ENCODE measurements at places on chromosomes 6 and 20. TPM values are rescaled to one million over a fixed set of nuclear protein-coding genes. Genes with fewer than 3 reads are reported as not detected.

AGER gene
- total RNA-seq, result 5.0 TPM

- H3K4me1 ChIP-seq, result no peaks in the 10 kb centered on the region
- no peak for DNase-seq
- H3K27ac ChIP-seq, result no peak overlapping the region
- no peaks in the 10 kb centered on the region for H3K36me3 ChIP-seq
Observed at GRCh38 chr20:58794510-58795180, 56.1 kb downstream of the GNAS-AS1 start.

SEMG1 gene
- not detected for total RNA-seq

PPARD gene
- total RNA-seq, result 26.2 TPM

DNA sequence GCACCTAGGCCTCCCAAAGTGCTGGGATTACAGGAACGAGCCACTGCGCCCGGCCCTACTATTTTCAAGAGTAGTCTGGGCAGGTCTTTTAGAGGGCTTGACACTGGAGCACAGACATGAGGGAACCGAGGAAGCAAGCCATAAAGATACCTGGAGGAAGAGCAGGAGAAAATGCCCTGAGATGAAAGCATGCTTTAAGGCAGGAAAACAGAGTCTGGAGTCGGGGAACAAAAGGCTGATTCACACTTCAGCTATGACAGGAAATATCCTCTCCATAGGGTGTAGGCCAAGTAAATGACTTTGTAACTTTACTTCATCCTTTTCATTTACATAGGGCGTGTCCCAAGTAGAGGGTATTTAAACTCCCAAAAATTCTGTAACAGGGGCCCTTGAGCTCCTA is 4.3 kb upstream of the SERINC3 start:
- no peaks in the 10 kb centered on the region for H3K36me3 ChIP-seq
- H3K27ac ChIP-seq, result peak overlapping the region; percentile 72
- no peaks in the 10 kb centered on the region for H3K27me3 ChIP-seq
- H3K4me3 ChIP-seq, result no peak overlapping the region

- no peaks in the 10 kb centered on the region for H3K27me3 ChIP-seq
- peaks cover 41% of the 10 kb centered on the region for H3K4me1 ChIP-seq
- no peak for DNase-seq
- H3K27ac ChIP-seq, result no peak overlapping the region
Observed at GRCh38 chr20:50726955-50727791, 4.2 kb upstream of the PARD6B start.

DNA sequence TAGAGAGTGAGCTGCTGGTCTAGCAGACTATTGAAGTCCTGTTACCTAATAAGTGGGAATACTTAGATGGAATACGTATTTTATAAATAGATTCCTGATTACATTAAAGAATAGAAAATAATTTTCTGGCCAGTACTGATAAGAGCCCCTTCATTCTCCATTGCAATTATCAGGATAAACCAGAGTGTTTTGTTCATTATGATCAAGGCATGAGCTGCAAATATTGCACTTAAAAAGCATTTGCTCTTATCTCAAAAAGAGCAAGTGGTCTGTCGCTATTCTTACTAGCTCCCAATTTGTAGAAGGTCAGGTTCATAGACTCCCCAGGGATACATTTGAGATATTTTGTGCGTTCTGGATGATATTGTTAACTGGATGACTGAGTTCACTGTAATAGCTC is 73.1 kb upstream of the PLCB4 start:
- DNase-seq, result no peak
- H3K27me3 ChIP-seq, result no peaks in the 10 kb centered on the region
- no peaks in the 10 kb centered on the region for H3K36me3 ChIP-seq
- no peaks in the 10 kb centered on the region for H3K4me1 ChIP-seq

SAMD5 gene
- total RNA-seq, result 1.2 TPM

ERVFRD-1 gene
- total RNA-seq, result not detected

SMLR1 gene
- total RNA-seq, result not detected

DLL1 gene
- total RNA-seq, result 1.2 TPM

DNA sequence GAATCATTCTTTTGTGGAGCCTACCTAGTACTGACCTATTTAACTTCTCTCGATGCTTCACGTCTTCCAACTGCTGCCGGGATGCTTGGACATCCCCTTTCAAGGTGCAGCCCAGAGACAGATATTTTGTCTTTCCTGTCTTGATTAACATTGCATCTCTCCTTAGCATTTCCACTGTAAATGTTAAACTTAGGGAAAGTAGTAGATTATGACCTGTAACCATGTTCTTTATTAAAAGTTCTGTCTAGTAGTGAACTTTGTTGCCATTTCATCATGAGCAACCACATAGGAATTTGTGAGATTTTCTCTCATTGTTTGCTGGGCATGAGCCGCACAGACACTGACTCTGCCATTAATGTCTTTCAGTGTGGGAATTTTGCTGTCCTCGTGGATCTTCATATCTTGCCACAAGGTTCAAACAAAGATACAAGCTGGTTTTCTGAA is 117.9 kb downstream of the JAG1 start:
- H3K27ac ChIP-seq, result peak overlapping the region; percentile 96
- H3K4me1 ChIP-seq, result peaks cover 74% of the 10 kb centered on the region
- no peak overlapping the region for H3K4me3 ChIP-seq
- peak; percentile 89 for DNase-seq
- H3K36me3 ChIP-seq, result no peaks in the 10 kb centered on the region

RNF39 gene
- total RNA-seq, result 4.2 TPM

EDN1 gene
- 25.6 TPM for total RNA-seq

FRK gene
- total RNA-seq, result 0.46 TPM

GRCh38 chr20:12053353-12053752 is 135.7 kb downstream of the BTBD3 start:
- no peaks in the 10 kb centered on the region for H3K27me3 ChIP-seq
- peaks cover 20% of the 10 kb centered on the region for H3K4me1 ChIP-seq
- H3K27ac ChIP-seq, result no peak overlapping the region
- H3K4me3 ChIP-seq, result no peak overlapping the region

DNA sequence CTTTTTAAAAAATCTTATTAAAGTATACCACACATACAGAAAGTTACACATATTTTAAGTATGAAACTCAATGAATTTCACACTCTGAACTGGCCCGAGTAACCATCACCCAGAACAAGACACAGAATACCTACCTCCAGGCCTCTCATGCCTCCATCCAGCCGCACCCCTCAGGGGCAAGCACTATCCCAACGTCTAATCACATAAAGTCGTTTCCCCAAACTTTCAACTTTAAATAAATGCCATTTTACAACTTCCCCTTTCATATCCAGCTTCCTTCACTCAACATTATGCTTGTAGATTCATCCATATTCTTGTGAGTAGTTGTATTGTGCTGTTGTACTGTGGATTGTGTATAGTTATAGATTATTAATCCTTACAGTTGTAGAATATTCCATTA is 539.1 kb downstream of the CD83 start:
- no peak for DNase-seq
- H3K4me1 ChIP-seq, result peaks cover 31% of the 10 kb centered on the region
- H3K27me3 ChIP-seq, result no peaks in the 10 kb centered on the region
- no peak overlapping the region for H3K4me3 ChIP-seq
- no peaks in the 10 kb centered on the region for H3K36me3 ChIP-seq
- no peak overlapping the region for H3K27ac ChIP-seq

GRCh38 chr6:163263196-163263595 is 151.3 kb upstream of the QKI start:
- H3K4me3 ChIP-seq, result no peak overlapping the region
- DNase-seq, result no peak
- no peaks in the 10 kb centered on the region for H3K4me1 ChIP-seq

FRS3 gene
- 3.9 TPM for total RNA-seq

- H3K27me3 ChIP-seq, result no peaks in the 10 kb centered on the region
- no peak overlapping the region for H3K4me3 ChIP-seq
- DNase-seq, result no peak
- no peaks in the 10 kb centered on the region for H3K4me1 ChIP-seq
- no peaks in the 10 kb centered on the region for H3K36me3 ChIP-seq
Observed at GRCh38 chr6:7629321-7629720, 39.3 kb downstream of the SNRNP48 start.

DNA sequence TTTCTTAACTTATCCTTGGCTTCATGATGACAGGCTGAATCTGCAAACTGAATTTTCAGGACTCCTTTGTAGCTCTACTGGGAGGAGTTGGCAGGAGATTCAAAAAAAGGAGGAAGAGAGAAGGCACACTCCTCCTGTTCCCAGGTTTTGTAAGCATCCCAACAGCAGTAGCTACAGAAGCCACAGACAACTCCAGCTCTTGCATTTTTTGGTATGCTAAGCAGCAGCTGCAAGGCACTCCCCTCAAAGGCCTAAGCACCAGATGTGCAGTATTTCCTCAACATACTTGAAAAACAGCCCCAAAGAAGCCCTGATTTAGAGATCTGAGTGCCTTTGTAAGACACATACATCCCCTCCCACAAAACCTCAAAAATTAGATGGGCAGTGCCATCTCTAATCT is 328.6 kb upstream of the SYNCRIP start:
- DNase-seq, result no peak
- H3K27ac ChIP-seq, result no peak overlapping the region
- no peaks in the 10 kb centered on the region for H3K36me3 ChIP-seq
- no peak overlapping the region for H3K4me3 ChIP-seq
- H3K27me3 ChIP-seq, result no peaks in the 10 kb centered on the region
- no peaks in the 10 kb centered on the region for H3K4me1 ChIP-seq

DNA sequence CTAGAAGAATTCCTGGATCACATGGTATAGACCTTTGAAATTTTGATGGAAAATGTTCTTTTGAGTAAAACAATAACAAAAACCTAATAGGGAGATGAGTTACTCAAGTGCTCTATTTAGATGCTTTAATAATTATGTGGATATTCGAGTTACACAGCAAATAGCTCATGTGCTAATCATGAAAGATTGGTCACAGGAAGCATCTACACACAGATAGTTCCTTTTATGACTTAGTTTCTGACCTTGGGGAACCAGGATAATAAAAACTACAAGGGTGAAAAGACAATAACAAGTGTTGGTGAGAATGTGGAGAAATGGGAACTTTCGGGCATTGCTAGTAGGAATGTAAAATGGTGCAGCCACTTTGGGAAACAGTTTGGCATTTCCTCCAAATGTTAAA is 19.7 kb downstream of the UBE2V1 start:
- no peak overlapping the region for H3K4me3 ChIP-seq
- H3K36me3 ChIP-seq, result peaks cover 63% of the 10 kb centered on the region
- no peaks in the 10 kb centered on the region for H3K27me3 ChIP-seq
- H3K27ac ChIP-seq, result no peak overlapping the region

DNA sequence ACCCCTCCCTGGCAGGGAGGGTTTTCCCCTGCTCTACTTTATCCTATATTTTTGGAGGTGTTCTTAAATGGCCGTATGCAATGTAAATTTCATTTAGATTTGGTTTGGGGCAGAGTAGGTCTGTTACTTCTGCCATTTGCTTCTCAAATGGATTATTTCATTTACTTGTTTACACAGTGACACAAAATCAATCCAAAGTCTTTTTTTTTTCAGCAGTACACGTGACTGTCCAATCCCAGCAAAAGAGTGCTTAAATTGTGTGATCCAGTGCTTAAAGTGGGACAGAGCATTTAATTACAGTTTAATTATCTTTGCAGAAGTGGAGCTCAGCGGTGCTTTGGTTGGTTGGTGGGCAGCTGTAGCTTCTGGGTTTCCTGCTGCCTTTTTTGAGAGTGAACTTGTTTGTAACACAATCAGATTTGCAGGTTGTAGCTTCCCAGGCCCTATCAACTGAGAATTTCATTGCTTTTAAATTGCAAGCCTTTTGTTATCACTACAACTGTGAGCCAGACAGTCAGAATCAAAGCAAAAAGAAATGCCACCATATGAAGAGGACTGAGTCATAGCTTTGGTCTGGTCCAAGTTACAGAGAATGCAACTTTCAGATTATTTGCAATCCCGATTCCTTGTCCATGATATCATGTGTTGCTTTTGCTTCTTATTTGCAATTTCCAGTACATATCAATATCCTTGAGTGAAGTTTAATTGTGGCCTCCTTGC is 216.9 kb downstream of the DOK5 start:
- no peak overlapping the region for H3K27ac ChIP-seq
- no peaks in the 10 kb centered on the region for H3K36me3 ChIP-seq
- no peak overlapping the region for H3K4me3 ChIP-seq
- DNase-seq, result no peak
- peaks cover 5% of the 10 kb centered on the region for H3K27me3 ChIP-seq

GRCh38 chr6:44260011-44260410 is 2.7 kb upstream of the SLC35B2 start:
- no peak overlapping the region for H3K27ac ChIP-seq
- no peaks in the 10 kb centered on the region for H3K27me3 ChIP-seq
- H3K36me3 ChIP-seq, result no peaks in the 10 kb centered on the region

GRCh38 chr6:5665173-5665572 is 341.6 kb downstream of the NRN1 start:
- H3K4me3 ChIP-seq, result no peak overlapping the region
- no peaks in the 10 kb centered on the region for H3K36me3 ChIP-seq
- no peak overlapping the region for H3K27ac ChIP-seq

- no peaks in the 10 kb centered on the region for H3K36me3 ChIP-seq
- H3K27me3 ChIP-seq, result no peaks in the 10 kb centered on the region
- no peaks in the 10 kb centered on the region for H3K4me1 ChIP-seq
- no peak overlapping the region for H3K27ac ChIP-seq
- H3K4me3 ChIP-seq, result peak overlapping the region; percentile 23
Observed at GRCh38 chr6:129774697-129775447, 64.9 kb upstream of the ARHGAP18 start.

DNA sequence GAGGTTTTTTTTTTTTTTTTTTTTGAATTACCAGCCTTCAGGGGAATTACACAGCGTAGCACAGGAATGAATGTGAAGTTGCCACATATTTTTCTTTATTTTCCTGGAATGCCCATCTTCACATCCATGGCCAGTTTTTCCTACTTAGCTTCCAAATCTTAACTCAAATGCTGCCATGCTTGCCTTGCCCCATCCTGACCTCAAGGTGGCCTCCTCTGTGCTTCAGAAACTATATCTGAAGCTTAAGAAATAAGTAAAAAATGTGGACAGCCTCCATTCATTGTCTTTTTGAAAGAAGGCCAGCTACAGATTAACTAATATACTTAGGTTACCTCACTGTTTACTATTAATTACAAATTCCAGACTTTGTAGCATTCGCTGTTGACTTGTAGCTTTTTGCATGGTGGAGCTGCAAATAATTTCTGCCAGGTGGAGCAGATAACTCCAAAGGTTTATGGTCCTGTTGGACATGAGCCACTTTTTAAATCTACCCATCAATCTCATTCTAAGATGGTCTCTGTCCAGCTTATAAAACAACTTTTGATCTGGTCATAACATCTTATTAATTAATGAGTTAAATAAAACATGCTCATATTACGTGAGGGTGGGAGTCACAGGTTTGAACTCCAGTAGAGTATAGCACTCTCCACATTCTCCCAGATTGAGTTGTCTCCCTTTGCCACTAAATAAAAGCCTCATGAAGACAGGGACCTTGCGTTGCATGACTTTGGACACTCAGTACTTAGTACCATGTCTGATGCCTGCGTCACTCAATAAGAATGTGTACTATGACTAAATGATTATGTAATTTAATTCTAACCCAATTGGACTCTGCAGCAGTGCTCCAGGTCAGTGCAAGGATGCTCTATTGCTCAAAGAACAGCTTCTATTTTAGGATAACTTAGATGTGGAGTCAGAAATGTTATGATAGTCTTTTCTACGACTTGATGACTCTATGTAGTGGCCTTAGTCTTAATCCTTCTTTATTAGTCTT is 678.6 kb upstream of the CITED2 start:
- peaks cover 27% of the 10 kb centered on the region for H3K4me1 ChIP-seq
- H3K36me3 ChIP-seq, result no peaks in the 10 kb centered on the region
- H3K27ac ChIP-seq, result no peak overlapping the region
- H3K27me3 ChIP-seq, result no peaks in the 10 kb centered on the region

All from PC-3 (cell line).